NCI-H2081 (cell line): ENCODE measurements at places on chromosomes 7 and 10.

- DNase-seq = peak; percentile 14
These were observed 221.0 kb downstream of the DYNC1I1 start for GRCh38 chr7:95993380-95993779.

DNA sequence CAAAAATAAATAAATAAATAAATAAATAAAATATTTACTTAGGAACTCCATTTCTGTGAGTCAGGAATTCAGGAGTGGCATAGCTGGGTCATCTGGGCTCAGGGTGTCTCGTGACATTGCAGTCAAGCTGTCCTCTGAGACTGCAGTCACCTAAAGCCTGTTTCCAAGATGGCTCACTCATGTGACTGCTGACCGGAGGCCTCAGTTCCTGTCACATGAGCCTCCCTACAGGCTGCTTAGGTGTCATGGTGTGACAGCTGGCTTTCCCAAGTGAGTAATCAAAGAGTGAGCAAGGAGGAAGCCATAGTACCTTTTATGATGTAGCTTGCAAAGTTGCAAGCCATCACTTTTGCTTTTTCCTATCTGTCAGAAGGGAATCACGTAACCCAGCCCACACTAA is 128.6 kb upstream of the KCTD7 start:
- DNase-seq = no peak

DNA sequence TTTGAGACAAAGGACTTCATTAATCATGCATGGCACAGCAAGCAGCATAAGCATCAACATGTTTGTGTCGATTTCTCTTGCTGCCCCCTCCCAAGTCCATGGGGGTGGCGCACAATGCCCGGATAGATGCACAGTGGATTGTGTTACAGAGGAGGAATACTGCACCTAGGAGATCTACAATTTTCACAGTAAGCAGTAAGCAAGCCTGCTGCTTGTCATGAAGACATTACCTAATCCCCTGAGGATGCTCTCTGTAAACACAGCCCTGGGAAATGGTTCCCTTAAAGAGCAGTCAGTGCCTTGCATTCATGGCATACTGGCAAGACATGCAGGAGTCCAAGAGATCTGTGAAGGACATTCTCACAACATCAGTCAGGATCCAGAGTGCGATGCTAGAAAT is 137.7 kb downstream of the ETV1 start:
- peak; percentile 76 for DNase-seq

- DNase-seq = no peak
These were observed 152.0 kb upstream of the TMEM72 start for GRCh38 chr10:44759122-44759521.

- no peak for DNase-seq
These were observed 153.0 kb upstream of the ANK3 start for GRCh38 chr10:60542657-60543056.

GRCh38 chr10:125159932-125160855 is at the start of gene CTBP2:
TSS of gene CTBP2 (minus strand) at chr10:125160563.
- no peak for DNase-seq

GRCh38 chr7:124497176-124497575 is 268.4 kb downstream of the GPR37 start:
- DNase-seq = peak; percentile 79

GRCh38 chr10:98170249-98171117 is 36.0 kb downstream of the R3HCC1L start:
- DNase-seq = peak; percentile 4

- DNase-seq = no peak
These were observed 29.1 kb upstream of the EPC1 start for GRCh38 chr10:32376097-32376496.

GRCh38 chr7:157276731-157277562 is 59.9 kb upstream of the DNAJB6 start:
- DNase-seq = peak; percentile 65

GRCh38 chr10:124270530-124271327 is 148.0 kb downstream of the OAT start:
- DNase-seq = no peak

GRCh38 chr7:124403587-124403986 is 362.0 kb downstream of the GPR37 start:
- no peak for DNase-seq

GRCh38 chr10:86365346-86366032 is 1.1 kb downstream of the GRID1 start:
- no peak for DNase-seq

DNA sequence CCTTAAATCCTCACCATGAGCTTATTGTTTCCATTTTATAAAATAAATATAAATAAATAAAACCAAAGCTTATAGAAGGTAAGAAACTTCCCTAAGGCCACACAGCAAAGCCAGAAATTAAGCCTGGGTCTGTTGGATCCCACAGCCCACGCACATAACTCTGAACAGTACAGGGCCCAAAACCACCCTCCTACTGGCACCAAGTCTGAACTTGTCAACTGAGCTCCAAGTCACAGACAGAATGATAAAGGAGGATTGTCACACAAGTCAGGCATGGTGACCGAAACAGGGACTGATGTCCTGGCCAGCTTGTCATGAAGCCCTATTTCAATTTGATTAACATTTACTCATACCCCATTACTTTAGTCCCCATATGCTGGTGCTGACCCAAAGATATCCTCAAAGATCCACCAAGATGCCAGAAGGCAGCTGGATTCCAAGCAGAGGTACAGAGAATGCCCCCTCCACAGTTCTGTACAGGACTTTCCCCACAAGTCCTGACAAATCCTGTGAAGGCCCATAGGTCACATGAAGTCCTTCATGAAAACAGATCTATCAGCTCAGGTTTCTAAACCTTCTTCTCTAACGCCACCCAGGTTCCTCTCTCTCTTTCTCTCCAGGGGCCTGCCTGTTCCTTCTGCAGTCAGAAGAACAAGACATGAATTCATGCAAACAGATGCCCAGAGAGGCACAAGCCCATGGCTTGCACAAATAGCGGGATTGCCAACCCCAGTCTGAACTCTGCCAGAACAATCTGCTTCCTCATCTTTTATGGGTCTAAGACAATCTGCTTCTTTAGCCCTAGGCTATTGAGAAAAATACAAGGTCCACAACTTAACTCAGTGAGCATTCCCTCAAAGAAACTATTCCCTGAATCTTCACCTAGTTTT is 60.9 kb downstream of the GLI3 start:
- DNase-seq = no peak

DNA sequence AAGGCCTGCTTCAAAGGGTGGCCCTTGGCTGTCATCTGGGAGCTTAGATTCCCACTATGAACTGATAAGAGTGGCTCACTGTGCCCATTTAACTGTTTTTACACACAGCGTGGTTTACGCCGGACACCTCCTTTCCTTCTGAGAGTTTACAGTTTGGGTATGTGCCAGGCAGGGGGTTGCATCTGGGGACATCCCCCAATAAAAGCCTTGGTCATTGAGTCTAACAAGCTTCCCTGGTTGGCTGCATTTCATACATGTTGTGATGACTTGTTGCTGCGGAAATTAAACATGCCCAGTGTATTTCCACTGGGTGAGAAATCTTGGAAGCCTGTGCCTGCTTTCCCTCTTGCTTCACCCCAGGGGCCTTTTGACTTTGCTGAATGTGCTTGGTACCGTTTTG is 264.1 kb upstream of the NPY start:
- DNase-seq = no peak

DNA sequence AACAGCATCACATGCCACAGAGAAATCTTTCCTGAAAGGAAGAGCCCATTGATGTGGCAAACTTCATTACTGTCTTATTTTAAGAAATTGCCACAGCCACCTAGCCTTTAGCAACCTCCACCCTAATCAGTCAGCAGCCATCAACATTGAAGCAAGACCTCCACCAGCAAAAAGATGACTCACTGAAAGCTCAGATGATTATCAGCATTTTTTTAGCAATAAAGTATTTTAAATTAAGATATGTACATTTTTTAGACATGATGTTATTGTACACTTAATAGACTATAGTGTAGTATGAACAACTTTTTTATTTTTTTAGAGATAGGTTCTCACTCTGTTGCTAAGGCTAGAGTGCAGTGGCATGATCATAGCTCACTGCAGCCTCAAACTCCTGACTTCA is 14.8 kb downstream of the STEAP1B start:
- DNase-seq = no peak

DNA sequence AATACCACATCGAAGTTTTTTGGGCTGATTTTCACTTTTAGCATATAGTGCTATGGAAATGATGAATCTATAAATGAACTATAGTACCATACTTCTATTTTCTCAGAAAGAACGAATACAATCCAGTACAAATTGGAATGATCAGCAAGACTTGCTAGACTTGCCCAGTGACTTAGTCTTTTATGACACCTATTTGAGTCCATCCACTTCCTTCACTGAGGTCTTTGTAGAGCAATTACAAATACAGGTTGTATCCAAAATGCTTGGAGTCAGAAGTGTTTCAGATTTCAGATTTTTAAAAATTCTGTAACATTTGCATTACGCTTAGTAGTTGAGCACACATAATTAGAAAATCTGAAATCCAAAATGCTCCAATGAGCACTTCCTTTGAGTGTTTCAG is 104.3 kb downstream of the NRBF2 start:
- DNase-seq = no peak

DNA sequence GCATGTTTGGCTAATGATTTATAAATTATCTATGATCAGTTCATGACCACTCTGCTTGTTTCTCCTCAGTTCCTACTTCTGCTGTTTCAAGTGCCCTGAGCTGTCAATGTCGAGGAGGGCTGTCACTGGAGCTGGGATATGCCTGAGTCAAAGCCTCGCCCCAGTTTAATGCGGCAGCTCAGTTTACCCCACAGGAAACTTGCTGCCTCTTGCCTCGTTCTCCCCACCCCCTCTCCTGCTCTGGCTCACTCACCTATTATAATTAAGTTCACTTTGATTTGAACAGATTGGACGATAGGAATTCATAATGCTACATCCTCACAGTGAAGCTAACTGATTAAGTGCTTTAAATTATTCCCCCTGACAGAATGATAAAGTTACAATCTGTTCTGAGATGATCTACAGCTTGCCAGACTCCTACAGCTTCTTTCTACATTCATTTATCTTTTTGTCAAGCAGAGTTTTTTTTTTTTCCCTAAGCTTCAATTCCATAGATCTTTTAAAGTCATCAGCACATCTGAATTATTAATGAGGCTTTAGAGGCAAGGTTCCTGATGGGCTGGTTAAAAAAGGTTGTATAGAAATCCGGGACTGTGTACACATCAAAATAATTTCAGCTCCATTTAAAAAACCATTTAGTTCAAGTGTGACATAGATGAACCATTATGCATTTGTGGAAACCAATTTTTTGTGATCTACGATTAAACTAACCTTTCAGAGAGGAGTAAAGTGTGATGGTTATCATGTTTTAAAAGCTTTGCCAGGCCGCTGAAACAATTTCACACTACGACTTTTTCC is 758.3 kb downstream of the KCNMA1 start:
- peak; percentile 2 for DNase-seq
